ENCODE measurements at places on chromosomes 2 and 18. TPM values are rescaled to one million over a fixed set of nuclear protein-coding genes. Genes with fewer than 3 reads are reported as not detected.

The ANKRD30BL gene
- polyA plus RNA-seq, result not detected

DNA sequence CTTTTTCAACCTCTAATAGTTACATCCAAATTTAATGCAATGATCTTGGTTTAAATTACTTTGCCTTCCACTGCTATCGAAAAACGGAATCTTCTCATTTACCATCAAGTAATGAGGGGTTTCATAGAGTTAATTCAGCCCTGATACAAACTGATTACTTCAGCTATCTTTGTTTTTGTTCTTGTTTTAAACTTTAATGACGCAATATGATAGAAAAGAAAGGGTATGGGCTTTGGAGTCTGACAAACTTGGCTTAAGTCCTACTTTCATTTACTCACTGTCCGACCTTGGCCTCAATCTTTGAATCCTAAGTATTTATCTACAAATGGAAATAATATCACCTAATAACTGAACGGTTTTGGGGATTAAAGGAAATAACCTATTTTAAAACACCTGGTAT, 16.1 kb downstream of the ADAM17 start:
- DNase-seq, result peak; percentile 47

The SERPINB8 gene
- polyA plus RNA-seq, result 115 TPM

DNA sequence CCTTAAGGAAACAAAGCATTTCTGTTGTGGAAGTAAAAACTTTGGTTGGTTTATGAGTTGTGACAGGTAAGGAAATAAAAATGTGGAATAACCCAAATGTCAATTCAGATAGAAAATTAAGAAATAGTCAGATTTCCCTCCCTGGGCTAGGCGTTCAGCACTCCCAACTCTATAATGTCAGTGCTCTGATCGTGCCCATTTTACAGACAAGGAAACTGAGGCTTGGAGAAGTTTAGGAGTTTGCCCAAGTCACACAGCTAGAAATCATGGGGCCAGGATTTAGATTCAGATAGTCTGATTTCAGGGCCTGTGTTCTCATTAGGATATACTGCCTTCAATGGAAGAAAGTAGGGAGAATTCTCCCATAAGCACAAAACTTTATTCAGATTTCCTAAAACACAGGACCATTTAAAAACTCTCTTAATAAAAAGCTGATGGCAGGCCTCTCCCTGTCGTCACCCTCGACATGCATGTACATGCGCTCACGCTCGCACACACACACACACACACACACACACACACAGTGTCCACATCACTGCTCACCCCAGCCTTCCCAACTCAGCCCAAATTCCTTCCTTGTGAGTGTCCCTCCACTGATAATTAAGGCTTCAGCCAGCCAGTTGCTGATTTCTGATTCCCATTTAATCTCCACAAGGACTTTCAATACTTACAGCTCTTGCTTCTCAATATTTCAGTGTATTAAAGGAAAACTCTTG, 49.1 kb upstream of the SLC14A2 start:
- DNase-seq, result no peak

- DNase-seq, result no peak
Measured at GRCh38 chr2:131426727-131427126, 49.2 kb upstream of the TUBA3D start.

DNA sequence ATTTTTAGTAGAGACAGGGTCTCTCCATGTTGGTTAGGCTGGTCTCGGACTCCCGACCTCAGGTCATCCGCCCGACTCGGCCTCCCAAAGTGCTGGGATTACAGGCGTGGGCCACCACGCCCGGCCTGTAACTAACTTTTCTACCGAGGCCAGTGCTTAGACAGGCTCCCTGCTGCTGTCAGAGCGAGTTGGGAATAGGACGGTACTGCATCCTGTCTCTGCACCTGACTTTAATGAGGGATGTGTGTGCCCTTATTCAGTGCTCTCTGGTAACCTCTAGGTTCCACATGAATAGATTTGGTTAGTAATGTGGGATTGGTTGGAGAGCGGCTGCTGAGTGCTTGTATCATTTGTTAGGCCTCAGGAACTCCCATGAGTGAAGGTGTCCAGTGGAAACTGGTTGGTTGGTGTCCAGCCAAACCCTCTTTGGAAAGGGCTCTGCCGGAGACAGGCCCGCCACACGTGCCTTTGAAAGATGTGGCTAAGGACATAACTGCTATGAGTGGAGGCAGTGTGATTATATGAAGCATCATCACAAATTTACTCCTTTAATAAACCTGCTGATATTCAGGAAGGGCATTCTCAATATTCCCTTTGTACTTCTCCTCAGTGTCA, 36.6 kb downstream of the MYOM1 start:
- no peak for DNase-seq

The USP34 gene
- polyA plus RNA-seq, result 47.2 TPM

The REG1A gene
- polyA plus RNA-seq, result not detected

DNA sequence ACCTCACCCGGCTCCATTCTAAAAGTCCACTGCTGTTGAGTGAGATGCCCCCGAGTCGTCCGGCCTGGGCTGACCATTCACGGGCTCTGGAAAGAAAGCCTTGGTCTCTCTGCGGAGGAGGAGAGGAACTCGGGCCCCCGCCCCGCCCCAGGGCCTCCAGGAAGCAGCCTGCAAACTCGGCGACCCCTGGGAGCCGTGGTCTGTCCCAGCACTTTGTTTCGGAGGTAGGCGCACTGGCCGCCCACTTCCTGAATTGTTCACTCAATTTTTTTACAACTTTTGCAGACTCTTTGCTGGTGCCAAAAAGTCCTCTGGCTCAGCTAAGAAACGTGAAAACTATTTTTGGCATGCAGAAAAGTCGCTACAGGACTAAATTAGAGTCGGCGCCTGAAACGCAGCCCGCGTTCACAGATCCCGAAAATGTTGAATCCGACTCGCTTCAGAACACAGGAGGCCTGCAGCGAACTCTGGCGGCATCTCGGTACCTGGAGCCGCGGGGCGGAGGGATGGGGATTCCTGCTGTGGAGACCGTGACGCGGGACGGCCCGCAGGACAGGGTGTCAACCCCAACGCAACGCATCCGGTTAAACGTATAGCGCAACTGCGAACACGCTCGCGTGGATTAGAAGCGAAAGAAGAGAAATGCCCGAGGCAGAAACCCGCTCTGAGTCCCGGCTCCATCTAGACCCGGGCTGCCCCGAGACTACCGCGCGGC, 1.5 kb downstream of the PXDN start:
- no peak for DNase-seq

GRCh38 chr2:72095364-72095763, 52.3 kb downstream of the CYP26B1 start:
- no peak for DNase-seq

DNA sequence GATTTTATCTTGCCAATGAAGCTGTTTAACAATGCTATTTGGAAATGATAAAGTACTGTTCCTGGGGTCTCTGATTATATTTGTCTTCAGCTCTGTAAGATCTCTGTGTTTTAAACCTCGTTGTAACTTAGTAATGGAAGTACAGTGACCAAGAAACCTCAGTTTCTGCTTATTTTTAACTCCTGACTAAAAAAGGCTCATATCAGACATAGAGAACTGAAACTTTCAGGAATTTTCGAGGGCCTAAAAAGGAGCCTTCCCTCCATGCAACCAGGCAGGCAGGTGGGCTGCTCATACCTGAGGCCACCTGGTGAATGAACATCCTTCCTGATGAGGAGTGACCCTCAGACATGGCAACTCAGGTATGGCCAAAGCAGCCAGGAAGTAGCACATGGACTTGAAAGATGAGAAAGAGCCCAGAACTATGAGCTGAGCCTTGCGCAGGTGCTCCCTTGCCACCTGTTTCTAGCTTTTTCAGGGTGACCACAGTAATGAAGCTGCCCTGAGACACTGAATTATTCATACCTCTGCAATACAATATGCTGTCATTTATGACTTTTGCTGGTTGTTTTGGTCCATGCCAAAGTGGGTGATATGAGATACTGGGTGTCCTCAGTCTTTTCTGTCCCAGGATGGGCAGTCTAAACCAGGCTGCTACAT, 23.9 kb downstream of the MYO3B start:
- DNase-seq, result no peak
